Astrocyte of the spinal cord (primary cell): ENCODE measurements at places on chromosomes 7 and 10.

DNA sequence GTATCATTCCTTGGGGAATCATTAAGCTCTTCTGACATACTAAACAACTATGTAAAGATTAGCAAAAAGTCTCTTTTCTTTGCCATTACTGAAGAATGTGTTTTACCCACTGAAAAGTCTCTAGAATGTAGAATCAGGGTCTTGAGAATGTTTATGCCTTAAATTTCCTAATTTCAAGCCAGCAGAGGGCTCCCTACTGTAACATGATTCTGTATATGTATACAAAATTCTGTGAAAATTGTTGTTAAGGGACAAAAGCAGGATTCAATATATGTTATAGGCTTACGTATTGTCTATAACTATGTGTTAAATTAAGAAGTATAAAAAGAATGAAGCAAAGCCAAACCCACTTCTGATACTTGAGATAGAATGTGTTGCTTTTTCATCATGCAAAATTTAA is 296.9 kb upstream of the DGKB start:
- peak; percentile 40 for DNase-seq

DNA sequence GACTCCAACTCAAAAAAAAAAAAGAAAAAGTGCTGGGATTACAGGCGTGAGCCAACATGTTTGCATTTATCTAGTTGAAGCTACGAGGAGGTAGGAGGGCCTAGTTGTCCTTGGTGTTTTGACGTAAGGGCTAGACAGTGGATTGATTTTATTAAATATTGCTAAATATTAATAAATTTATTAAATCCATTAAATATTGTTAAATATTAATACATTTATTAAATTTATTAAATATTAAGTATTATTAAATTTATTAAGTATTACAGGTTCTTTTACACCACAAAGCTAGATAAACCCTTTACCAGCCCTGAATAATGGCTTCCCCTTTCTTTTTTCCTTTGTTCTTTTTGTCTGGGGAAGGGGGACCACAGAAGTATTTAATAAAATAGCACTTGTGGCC is 47.5 kb upstream of the TMEM248 start:
- DNase-seq: no peak

DNA sequence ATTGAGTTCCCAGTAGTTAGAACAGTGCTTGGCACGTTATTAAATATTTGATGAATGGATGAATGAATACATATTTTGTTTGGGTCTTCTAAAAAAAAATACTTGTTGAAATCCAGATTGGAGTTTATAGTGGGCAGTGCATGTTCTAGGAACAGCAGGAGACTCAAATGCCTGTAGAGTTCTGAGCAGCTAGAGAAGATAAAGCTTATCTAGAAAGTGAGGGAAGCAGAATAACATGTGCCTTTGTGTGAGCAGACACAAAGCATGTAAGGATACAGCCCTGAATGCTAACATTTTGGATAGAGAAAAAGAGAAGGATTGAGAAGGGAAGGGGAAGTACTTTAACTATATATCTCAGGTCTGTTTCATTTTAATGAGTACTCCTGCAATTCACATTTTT is 71.9 kb downstream of the SRI start:
- no peak for DNase-seq

DNA sequence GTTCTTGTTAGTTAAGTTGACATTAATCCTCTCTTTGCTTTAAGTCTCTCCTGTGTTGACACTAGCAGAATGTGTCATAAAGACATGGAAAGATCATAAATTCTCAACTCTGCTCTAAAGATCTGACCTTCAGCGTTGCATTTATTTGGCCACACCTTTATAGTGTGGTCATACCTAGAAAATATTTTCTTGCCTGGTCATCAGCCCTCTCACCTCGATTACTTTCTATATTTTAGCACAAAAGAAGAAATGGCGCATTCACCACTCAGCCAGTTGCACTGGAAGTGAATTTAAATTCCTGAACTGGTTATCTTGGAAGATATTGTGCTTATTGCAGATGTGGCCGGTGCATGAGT is 96.7 kb upstream of the PDCD4 start:
- DNase-seq: no peak

DNA sequence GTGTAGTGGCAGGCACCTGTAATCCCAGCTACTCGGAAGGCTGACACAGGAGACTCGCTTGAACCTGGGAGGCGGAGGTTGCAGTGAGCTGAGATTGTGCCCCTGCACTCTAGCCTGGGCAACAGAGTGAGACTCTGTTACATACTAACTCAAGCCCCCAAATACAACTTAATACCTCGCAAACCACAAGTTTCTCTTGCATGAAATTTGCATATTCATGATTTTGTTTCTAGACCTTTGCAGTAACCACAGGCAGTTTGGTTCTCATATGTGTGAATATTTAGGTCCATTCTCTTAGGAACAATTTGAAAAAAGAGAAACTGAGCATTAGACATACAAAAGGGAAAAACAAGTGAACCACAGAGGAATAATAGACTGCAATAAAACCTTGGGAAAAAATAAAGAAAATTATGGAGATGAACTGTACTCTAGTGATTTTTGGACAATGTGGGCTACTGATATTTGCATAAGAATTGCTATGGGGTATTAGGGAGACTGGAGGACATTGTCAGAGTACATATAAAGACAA is 77.0 kb downstream of the ZNF277 start:
- DNase-seq: no peak

- no peak for DNase-seq
Observed at GRCh38 chr7:7737674-7738073, 19.3 kb upstream of the RPA3 start.

GRCh38 chr7:43764807-43765491 is 6.5 kb downstream of the BLVRA start:
- DNase-seq: no peak

- no peak for DNase-seq
Observed at GRCh38 chr10:126124668-126125349, 228.4 kb downstream of the FANK1 start.
